ENCODE measurements at places on chromosomes 7 and 10. TPM values are rescaled to one million over a fixed set of nuclear protein-coding genes. Genes with fewer than 3 reads are reported as not detected.

Gene TMEM213
- not detected for total RNA-seq

Gene ITGB8
- 0.75 TPM for total RNA-seq

Gene ZPBP
- total RNA-seq = not detected

Gene HSPA12A
- total RNA-seq = 4.0 TPM

Gene GSAP
- total RNA-seq = 73.9 TPM

Gene PRPS1L1
- not detected for total RNA-seq

Gene DBNL
- total RNA-seq = 198 TPM

Gene STOX1
- total RNA-seq = 0.10 TPM

Gene CADPS2
- total RNA-seq = not detected

- no peak for DNase-seq
Measured at GRCh38 chr10:124743191-124744101, 732 bp downstream of the FAM53B start.

DNA sequence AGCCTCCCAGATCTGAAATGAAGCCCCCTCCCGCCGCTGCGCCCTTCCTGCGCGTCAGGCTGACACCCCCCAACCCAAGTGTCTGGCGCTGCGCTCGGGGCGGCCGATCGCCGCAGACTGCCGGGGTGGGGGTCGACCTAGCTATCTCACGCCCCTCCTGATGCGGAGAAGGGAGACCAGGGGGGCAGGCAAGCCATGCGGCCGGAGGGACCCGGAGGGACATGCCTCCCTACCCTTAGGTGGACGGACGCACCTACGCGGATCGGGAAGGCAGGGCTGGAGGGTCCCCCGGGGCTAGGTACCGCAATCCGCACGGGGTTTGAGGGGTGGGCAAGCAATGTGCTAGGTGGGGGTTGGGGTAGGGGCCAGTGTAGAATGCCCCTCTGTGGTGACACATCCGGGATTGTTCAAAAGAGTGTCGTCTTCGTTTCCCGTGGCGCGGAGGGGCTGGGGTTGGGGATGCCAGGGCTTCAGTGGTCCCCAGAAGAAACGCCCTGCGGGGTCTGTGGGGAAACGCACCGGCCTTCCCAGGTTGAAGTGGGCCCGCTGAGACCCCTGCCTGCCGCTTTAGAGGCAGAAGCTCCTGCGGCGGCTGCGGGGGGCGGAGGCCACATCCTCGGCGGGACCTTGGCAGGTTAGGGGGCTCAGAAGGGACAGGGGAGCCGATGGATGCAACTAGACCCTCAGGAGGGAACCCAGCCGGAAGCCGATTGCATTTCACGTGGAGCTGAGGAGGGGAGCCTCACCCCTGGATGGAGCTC is 913 bp downstream of the ADCYAP1R1 start:
- DNase-seq = no peak

DNA sequence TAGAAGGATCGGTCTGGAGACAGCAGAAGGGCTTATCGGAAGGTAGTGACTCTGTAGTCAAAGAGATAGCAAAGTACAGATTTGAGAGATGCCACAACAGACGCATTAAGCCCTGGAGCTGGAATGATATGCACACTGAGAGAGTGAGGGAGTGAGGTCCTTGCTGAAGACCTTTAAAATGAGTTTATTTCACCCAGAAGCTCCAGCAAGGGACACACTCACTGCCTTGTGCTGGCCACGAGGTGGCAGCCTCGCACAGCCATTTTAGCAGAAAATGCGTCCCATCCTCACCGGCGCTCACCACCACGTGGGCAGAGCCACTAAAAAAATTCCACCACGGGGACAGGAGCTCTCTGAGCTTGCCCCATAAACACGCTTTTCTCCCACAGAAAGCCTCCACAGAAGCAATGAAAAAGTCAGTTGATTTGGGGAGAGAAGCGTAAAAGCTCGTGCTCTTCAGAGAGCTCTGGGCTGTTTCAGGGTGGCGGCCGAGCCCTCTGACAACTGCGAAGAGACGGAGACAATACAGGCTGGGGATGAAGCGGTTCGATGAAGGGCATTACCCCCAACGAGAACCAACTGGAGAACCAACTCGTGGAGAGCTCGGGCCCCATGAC is 163.0 kb upstream of the KLF14 start:
- DNase-seq = peak; percentile 54

DNA sequence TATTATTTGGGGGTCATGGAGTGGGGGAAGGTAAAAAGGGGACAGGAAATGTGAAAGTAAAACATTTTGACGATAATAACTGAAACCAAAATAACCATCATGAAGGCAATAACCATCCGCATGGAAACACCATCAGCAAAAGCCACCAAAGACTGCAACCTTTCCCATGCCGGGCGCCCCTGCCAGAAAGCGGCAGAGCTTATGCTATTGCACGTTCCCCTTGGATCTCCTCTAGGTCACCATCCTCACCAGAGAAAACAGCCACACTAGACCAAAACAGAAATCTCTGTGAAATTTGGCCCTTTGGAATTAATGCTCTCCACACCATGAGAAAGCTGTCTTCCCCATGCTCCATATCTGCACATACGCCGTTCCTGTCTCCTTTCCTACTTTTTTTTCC is 31.1 kb downstream of the DRGX start:
- DNase-seq = no peak

- no peak for DNase-seq
Measured at GRCh38 chr7:78863281-78863680, 590.2 kb downstream of the MAGI2 start.

GRCh38 chr7:74069790-74070618 is 13.6 kb upstream of the LIMK1 start:
- no peak for DNase-seq

- DNase-seq = no peak
Measured at GRCh38 chr7:85682833-85683620, 496.2 kb upstream of the SEMA3D start.

DNA sequence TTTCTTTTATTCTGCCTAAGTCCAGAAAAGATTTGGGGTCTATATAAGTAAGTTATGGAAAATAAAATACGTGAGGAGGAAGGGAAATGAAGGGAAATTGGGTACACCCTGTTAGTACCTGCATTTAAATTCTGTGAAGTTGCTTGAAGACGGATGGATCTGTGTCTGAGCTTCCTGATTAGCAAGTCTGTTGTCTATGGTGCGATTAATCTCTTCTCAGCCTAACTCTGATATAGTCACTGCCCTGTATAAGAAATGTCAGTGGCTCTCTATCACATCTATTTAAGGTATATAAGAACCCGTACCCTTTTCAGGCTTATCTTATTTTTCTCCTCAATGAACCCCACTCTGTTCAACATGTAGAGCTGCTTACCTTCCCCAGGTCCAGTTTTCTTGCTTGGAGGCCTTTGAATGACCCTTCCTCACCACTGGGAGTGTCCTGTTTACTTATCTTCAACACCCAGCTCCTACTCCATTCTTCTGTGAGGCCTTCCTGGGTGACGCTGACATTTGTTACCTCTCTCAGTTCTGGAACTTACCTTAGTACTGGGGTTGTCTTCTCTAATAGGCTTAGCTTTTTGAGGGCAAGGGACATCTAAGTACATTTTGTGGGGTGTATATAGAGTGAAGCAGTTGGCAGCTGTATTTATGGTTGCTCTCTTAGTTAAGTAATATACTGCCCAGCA is 149.6 kb upstream of the PRPS1L1 start:
- DNase-seq = no peak

DNA sequence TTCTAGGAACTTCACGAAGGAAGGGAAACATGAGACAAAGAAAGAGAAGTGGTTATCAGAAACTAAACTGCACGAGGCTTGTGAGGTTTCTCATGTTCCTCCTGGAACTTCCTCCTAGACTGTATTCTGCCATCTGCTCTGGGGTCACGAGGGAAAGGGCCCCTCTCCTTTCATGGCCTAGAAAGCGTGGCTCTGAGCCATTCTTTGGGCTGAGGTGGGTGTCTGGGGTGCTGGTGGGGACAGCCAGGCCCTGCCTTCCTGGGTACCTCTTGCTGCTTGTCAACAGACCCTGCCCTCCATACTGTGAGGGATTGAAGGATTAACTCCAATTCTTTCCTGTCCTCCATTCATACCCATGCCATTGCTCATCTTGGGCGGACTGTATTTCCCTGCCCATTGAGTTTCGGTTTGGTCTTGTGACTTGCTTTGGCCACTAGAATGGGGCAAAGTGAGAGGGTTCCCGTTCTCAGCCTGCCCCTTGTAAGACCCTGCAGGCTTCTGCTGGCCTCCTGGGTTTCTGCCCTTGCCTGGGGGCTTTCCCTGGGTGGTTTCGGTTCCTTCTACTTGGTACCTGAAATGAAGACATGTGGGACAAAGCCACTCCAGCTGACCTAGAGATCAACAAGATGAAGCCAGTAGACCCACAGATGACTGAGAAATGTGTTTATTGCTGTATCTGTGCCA is 14.9 kb upstream of the GIMAP8 start:
- peak; percentile 74 for DNase-seq

DNA sequence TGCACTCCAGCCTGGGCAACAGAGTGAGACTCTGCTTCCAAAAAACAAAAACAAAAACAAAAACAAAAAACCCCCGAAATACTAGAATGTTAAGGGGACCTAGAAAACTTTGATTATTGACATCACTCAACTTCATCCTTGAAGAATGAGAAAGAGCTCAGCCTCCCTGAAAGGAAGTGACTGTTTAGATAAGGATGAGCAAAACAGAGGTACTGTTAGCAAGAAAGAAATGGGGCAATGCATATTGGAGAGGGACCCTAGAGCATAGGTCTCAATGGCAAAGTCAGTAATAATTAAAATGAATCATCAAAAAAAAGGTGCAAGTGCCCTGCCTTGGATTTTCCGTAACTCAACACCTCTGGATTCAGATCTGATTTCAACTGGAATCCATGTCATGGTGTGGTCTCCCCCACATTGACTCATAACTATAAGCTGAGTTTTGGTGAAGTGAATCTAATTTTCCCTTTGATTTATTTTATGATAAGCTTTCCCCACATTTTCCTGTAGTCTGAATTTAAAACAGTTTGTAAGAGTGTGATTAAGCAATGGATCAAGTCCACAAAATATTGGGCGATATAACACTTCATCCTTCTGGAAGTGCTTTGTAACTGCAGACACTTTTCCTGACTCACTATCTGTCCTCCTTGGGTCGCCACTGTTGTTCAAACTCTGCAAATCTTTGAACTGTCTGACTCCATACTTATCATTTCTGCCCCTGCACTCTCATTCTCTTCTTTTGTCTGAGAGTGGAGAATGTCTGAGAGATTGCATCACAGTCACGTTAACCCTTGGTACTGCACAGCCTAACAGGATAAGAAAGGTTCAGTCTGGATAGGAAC is 224.8 kb upstream of the LYZL1 start:
- no peak for DNase-seq

- DNase-seq = no peak
Measured at GRCh38 chr10:101939008-101939648, 95.5 kb upstream of the KCNIP2 start.

GRCh38 chr10:75181073-75181472 is 29.5 kb upstream of the VDAC2 start:
- DNase-seq = no peak

GRCh38 chr10:14926722-14927416 is 27.0 kb downstream of the DCLRE1C start:
- no peak for DNase-seq

- DNase-seq = no peak
Measured at GRCh38 chr7:70647801-70648498, 484.0 kb upstream of the GALNT17 start.

GRCh38 chr7:12879139-12879538 is 191.7 kb downstream of the ARL4A start:
- DNase-seq = no peak

DNA sequence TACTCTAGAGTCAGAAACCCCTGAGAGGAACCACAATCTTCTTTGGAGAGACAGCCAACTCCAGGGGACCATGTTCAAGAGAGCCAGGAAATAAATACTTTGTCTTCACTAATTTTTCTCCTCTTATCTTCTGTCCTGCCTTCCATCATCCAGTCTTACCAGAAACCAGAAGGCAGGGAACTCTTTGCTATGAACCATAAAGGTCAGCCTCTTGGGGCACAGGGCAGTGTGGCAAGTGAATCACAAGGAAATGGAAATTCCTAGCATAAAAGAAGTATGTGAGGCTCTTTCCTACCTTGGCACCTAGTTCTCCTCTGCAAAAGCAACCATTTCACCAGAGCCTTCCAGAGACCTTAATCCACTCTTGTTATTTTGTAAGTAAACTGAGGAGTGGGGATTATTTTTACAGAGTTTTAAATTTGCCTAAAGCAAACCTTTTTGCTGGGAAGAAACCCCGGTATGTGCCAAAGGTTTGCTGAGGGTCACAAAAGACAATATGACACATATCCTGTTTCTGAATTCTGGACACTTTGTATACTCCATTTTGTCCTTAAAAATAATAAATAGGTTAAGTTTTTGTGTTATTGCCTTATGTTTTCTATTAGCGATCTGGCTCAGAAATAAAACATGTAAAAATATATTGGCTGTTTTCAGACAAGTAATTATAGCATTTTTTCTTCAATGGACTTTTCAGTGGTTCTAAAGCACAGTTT is 87.1 kb downstream of the ADAM22 start:
- no peak for DNase-seq

DNA sequence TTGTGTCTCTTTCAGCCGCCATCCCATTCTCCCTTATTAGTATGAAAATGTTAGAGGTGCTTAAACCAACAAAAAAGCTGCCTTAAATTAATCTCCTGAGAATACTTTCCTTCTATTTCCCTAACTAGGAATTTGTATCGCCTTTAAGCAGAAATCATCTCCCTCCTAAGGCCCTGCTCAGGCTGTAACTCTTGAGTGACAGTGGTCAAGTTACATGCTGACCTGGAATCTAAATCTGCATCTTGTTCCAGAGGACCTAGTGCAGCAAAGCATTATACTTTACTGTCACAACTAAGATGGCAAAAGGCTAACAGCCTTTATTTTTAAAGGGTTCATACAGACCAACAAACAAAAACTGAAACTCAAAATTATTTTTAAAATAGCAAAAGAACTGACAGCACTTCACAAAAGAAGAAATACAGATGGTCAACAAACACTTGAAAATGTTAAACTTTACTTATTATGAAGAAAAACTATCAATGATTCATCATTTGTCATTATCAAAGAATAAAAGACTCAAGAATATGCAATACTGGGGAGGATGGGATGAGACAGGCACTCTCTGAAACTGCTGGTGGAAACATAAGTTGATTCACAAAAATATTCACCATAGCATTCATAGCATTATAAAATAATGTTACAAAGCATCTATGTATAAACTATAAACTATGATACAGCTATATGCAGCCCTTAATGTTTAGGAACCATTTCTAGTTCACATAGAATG is 11.0 kb downstream of the CYREN start:
- no peak for DNase-seq

GRCh38 chr7:16811551-16811950 is 6.8 kb upstream of the AGR2 start:
- DNase-seq = no peak
